Anterior cingulate cortex (tissue), 58 donors: ENCODE measurements at places on chromosomes 7 and 10.

GRCh38 chr10:26516540-26517101, 78.5 kb downstream of the APBB1IP start:
- no peak for DNase-seq

DNA sequence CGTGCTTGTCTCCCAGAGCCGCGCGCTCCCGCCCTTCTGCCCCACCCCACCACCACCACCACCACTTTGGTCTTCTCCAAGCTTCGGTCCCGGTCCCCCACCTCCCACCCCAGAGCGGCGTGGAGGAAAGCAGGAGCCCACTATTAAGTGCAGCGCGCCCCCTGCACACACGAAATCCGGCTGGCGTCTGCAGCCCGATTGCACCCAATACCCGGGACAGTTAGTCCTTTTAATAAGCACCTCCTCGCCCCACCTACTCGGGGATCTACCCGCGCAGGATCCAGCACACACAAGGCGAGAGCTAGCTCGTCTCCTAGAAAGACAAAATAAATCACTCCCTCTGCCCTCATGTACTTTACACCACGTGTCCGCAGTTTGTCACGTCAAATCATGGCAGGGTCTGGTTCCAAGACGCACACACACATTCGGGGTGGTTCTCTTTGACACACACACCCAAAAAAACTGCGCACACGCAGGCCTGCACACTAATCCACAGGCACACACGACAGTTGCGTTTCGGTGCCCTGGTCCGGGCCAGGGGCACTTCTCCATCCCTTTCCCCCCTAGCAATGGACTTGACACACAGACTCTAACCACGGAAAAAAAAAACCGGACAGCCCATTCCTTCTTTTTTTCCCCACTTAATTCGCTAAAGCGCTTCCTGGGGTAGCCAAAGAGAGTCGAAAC, 1.6 kb downstream of the SFMBT2 start:
- peak; percentile 35 for DNase-seq

GRCh38 chr10:126080879-126081411, 184.6 kb downstream of the FANK1 start:
- no peak for DNase-seq

GRCh38 chr7:23981314-23981713, 271.3 kb downstream of the STK31 start:
- DNase-seq, result no peak

- no peak for DNase-seq
These were observed 7.9 kb upstream of the PAX2 start for GRCh38 chr10:100737355-100738054.

DNA sequence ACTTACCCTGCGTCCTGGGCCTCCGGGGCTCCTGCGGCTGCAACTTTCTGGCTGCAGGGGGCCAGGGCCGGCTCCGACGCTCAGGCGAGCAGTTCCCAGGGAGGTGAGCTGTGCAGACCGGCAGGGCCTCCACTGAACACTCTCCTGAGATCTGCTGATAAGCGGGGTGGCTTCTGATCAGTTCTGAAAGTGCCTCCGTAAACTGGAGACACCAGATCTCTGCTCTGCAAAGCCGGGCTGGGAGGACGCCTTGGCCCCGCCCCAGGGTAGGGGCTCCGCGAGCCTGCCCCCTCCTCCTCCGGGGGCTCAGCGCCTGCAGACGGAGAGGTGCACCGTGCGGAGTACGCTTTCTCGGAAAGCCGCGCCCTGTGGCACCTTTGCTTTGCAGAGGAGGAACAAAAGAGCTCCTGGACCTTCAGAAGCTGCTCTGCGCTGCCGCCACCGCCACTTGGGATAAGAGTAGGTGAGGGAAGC, 141.3 kb upstream of the VKORC1L1 start:
- no peak for DNase-seq

GRCh38 chr10:8273749-8274148, 219.3 kb downstream of the GATA3 start:
- DNase-seq, result no peak

DNA sequence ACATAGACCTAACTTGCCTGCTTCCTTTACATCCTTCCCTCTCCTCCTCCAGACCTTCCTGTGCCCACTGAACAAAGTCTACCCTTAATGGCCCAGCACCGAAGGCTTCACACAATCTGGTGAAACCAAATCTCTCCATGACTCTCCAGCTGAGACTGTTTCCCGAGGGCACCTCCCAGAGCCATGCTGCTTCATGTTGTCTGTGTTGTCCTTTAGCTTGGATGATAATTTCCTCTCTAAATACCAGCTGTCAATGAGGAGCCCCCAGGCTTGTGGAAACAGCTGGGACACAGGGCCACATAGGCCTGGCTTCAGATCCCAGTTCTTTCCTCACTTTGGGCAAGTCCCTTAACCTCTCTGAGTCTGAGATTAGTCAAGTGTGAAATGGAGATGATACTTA, 54.3 kb downstream of the DLD start:
- no peak for DNase-seq

DNA sequence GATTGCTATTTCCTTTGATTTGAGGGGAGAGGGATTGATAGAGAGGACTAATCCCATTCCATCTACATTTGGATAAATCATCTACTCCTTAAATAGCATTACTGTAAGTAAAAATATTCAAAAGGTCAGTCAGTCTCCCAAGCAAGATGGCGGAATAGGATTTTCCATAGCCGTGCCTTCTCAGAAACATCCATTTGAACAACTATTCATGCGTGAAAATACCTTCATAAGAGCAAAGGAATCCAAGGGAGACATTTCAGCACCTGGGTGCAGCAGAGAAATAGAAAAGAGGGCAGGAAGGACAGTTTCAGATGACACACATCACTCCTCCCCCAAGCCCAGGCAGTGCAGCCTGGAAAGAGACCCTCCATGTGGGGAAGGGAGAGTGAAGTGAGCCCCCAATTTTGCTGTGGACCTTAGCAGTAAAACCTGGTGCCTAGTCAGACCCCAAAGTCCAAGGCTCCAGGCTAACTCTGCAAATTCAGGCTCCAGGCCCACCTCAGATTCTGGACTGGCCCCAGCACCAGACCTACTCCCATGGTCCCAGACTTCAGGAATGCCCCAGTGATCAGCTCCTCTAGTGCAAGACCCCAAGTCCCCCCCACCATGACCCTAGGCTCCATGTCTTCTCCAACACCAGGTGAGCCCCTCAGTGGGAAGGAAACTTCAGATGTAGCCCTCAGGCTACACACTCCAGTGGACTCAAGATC, 104.3 kb upstream of the LANCL2 start:
- no peak for DNase-seq

- DNase-seq, result no peak
These were observed 47.2 kb upstream of the AGBL3 start for GRCh38 chr7:134939136-134939535.

- DNase-seq, result no peak
These were observed 225.0 kb downstream of the CELF2 start for GRCh38 chr10:11242443-11243387.

- no peak for DNase-seq
These were observed 26.5 kb upstream of the GPR141 start for GRCh38 chr7:37656913-37657530.

GRCh38 chr7:114832906-114833595, 88.8 kb upstream of the MDFIC start:
- DNase-seq, result no peak

GRCh38 chr7:149719912-149720335, 53.5 kb downstream of the ZNF467 start:
- DNase-seq, result no peak

DNA sequence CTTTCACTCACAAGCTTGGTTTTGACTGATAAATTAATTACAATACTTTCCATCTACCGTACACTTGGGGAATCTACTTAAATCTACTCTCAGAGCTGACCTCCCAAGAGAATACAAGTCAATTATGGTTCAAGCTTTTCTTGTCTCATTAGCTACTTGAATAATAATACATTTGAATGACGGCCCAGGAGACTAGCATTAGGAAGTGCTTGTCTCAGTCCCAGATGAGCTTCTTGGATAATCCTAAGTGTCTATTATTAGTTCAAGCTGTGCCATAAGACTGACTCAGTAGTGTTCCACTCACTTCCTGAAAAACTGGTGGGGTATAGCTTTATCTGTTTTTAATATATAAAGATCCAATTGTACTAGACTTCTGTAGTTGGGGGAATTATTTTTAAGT, 100.2 kb downstream of the GNAT3 start:
- no peak for DNase-seq

GRCh38 chr7:39882148-39882784, 67.8 kb upstream of the CDK13 start:
- DNase-seq, result no peak

DNA sequence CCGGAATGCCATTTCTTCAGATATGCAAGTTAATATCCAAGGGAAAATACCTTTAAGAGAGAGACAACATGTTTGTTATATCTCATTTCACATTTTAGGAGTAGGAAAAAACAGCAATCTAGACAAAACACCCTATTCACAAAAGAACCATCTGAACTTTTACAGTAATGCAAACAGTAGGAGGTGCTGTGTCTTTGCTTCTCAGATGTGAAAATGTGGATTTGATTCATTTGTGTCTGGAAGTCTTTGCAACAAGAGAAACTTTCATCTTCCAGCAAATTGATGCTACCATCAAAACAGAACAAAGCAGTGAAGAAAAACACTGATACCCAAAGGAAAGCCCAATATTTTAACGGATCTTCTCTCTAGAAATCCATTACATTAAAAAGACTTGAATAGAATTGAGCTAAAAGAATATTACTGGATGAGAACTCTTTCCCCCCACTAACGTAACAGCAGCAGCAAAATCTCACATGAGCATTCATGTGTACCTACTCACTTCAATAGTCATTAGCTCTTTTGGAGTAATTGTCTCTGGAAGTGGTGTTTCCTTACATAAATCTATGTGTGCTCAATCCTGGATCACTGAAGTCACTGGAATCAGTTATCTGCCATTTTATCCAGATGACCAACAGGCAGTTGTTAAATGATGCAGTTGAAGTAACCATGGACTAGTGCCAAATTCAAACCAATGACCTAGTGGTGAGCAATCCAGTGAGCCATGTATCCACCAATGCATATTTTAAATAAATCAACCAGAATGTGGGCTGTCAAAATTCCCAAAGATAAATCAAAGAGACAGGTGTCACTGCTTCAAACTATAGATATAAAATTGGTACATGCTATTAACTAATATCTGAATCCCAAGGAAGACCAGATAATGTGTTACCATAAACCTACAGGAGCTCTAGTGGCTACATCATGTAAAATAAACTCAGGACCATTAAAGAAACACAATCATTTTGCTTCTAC, 1.8 kb downstream of the SEMA3C start:
- DNase-seq, result no peak

DNA sequence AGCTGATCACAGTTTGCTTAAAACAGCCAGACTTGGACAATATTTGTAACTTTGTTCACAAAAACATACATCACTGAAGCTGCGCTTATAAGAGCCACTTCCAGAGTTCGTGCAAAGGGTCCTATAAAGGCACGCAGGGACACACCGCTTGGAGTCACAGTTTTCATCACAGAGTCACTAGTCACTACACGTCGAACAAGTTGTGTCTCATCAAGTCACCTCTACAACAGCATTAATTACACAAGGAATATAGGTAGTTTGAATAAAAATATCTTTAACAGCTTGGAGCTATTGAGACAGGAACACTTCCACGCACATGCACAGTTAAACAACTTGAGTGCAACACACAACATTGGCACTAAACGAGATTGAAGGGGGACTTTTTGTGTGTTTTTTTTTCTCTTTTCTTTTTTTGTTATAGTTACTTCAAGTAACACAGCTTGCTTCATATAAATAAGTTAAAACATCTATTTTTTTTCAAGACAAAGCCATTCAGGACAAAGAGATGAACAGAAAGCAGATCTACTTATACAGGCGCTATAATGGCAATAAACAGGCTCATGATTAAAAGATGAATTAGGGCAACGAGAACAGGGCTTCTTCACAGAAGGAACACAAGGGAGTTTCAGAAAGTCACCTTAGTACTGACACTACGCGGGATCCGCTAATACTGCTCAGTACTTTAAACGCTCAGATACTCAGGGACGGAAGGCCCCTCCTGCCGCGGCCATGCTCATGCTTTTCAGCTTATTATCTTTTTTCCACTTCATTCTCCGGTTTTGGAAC, 2.2 kb downstream of the HOXA5 start:
- no peak for DNase-seq

GRCh38 chr10:108090476-108091215, 926.1 kb upstream of the SORCS1 start:
- no peak for DNase-seq

DNA sequence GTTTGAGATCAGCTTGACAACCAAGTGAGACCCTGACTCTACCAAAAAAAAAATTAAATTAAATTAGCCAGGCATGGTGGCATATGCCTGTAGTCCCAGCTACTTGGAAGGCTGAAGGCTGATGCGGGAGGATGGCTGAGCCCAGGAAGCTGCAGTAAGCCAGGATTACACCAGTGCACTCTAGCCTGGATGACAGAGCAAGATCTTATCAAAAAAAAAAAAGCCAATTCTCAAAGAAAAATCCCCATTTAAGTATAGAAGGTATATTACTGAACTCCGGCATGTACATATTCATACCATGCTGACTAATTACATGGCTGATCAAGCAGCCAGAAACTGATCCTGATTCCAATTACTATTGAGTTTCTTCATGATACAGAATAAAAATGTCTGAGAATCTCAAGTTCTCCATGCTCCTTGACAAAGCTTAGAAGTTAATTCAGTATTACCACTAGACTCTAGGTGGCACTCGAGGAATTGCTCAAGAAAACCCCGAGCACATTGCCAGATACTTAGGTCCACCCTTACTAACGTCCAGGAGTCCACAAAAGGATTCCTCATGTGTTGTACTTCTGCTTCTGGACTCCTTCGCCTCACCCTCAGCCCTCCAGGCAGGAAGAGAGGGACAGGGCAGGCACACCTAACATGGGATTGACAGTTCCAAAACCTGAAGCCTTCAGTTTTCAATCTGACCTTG, 148.9 kb downstream of the PARD3 start:
- no peak for DNase-seq

- DNase-seq, result no peak
These were observed 827.0 kb upstream of the IGFBP3 start for GRCh38 chr7:46747869-46748576.

DNA sequence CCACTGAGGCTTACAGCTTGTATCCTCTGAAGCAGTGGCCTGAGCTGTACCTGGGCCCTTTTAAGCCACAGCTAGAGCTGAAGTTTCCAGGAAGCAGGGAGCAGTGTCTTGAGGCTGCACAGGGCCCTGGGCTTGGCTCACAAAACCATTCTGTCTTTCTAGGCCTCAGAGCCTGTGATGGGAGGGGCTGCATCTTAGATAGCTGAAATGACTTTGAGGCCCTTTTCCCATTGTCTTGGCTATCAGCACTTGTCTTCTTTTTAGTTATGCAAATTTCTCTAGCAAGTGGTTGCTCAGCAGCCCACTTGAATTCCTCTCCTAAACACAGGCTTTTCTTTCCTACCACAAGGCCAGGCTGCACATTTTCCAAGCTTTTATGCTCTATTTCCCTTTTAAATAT, 864.2 kb downstream of the REEP3 start:
- DNase-seq, result no peak

DNA sequence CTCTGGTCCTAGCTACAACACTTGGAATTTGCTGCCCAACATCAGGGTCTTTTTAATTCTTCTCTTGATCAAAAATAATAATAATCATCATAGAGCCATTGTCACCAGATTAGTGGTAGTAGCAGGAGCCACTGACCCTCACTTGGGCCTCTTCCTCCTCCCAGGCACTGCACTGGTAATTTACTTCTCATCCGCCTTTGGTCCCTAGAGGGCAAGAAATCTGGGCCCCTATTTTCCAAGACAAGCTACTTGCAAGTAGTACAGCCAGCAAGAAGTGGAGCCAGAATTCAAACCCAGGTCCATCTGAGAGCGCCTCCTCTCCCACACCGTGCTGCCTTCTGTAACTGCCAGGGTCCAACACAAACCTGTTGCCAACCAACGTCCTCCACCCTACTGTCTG, 121.2 kb downstream of the SPDYE5 start:
- DNase-seq, result no peak

- no peak for DNase-seq
These were observed 18.1 kb downstream of the BAZ1B start for GRCh38 chr7:73504017-73504416.
